Osteocyte (in vitro differentiated cells): ENCODE measurements at places on chromosomes 6 and 20. TPM values are rescaled to one million over a fixed set of nuclear protein-coding genes. Genes with fewer than 3 reads are reported as not detected.

GRCh38 chr20:17835240-17835933, 133.2 kb downstream of the SNX5 start:
- no peak for DNase-seq

EYA4 gene
- total RNA-seq: 0.68 and 0.78 TPM in 2 replicates

GRCh38 chr6:136608991-136609390, 58.8 kb upstream of the MAP7 start:
- DNase-seq: no peak

- DNase-seq: no peak
These were observed 366.7 kb downstream of the THBS2 start for GRCh38 chr6:168886964-168887363.

GRCh38 chr6:140571145-140571544, 1196.7 kb upstream of the CITED2 start:
- no peak for DNase-seq

DNA sequence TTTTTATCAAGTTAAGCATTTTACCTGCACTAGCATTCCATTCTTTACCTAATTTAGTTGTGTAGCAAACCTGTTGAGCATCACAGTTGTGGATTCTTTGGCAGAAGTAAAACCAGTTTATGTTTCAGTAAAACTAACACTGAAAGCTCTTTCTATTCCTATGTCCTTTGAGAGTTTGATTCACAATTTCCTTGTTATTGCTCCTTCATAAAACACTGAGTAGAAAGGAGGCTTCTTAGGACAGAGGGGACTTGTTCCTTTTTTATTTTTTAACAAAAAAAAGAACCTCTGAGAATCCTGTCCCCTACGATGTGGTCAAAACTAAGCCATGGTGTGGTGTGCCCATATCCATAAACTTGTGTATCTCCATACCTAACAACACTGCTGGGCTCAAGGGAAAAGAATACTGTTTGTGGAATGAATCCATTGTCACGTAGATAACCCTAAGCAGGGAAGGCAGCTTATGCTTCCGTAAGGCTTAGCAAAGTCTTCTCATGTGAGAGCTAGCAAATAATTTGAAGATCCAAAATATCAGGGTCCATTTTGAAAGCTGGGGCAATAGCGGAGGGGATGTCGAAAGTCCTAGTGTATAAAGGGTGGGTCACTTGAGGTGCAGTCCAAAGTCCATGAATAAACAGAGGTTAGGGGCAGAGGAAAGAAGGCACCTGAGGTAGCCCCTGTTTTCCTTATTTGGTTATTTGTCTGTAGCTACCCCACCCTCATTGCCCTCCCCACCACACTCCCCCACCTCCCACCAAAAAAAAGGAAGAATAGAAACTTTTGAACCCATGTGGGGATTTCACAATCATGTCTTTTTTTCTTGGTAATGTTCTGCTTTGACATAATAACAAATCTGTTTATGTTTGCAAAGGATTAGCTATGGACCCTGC, 71.0 kb downstream of the PLAGL1 start:
- no peak for DNase-seq

HAO1 gene
- total RNA-seq: not detected in 2 replicates
